ENCODE measurements at places on chromosomes 12 and 14. TPM values are rescaled to one million over a fixed set of nuclear protein-coding genes. Genes with fewer than 3 reads are reported as not detected.

DNA sequence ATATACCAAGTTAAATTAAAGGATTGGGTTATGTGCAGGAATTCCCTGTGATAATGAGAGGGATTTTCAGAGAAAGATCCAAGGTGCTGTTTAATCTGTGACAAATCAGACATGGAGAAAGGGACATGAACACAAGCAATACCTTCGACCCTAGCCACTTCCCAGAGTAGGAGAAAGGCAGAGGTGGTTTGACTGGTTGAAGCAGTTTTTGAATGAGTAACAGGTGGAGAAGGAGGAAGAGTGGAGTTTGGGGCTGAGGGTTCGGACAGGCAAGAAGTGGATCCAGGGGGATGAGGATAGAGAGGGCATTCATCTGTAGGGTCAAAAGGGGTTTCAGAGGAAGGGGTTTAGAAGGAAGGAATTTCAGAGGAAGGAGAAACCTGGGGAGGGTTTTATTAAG lies 27.4 kb upstream of the A2M start:
- no peak for DNase-seq

- no peak for DNase-seq
Measured at GRCh38 chr14:35747379-35747778, 61.7 kb downstream of the RALGAPA1 start.

The RGS6 gene
- 26.0 TPM for total RNA-seq

DNA sequence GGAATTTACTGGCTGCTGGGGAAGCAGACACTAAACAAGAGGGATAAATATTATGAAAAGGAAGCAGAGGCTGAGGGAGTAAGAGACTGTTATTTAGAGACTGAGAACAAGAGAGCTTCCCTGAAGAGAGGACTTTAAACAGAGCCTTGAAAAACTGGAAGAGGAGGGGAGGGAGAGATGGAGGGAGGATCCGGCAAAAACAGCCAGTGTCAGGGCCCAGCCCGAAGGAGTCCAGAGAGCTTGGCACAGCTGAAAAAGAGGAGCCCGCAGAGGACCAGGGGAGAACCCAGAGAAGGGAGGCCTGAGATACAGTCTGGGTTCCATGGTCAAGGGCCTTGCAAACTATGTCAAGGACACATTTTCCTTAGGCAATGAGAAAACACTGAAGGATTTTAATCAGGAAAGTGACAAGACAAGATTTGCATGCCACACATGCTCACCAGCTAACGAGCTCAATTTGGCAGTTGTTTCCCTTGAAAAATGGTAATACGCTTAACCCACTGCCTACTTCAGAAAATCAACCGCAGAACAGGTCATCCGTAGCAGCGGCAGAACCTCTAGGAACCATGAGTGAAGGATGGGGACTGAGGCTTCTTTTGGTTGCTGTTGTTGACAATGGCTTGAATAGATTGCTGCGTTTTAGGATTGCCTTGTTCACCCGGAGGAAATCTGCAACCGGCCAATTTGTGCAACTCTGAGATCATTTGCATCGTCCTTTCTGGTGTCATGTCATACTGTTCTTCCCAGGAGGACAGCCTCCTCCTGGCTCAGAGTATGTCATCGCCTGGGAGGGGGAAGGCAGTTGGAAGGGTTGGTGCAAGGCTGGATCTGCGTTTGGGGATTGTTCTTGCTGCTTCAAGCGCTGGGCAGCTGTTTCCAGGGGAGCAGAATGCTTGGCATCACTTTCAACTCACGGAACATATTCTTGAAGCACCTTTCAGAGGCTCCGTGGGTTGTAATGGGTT lies 108.2 kb downstream of the PRMT8 start:
- DNase-seq, result no peak

GRCh38 chr14:75626863-75627262 lies 33.8 kb downstream of the ERG28 start:
- no peak for DNase-seq

DNA sequence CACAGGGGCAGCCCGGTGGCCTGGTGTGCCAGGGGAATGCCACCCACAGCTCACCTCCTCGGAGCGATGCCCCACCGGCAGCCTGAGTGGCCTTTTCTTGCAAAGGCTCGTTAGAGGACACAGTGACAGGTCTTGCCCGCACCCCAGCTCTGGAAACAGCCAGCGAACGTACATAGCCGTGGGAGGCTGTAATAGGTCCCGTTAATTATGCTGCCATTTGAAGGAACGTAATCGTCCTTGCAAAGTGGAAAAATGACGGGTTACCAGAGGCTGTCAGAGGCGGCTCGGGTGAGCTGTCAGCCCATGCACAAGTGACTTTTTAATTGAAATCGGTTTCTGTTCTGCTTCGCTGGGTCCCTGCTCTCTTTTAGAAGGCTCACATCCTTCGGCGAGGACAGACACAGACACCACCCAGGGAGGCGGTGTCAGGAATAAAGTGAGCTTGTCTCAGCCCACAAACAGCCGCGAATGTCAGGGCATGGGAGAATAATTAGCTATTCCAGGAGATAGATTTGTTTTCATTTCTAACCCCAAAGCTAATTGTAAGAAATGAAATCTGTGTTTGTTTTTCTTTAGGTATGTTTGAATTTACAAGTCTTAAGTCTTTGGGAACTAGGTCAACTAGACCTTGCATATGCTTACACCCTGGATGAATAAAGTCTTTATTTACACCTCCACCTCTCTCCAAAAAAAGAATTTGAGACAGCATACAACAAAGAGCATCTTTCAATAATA lies 77.2 kb upstream of the RFLNA start:
- no peak for DNase-seq

GRCh38 chr12:104384141-104384880 lies 72.4 kb upstream of the CHST11 start:
- no peak for DNase-seq

DNA sequence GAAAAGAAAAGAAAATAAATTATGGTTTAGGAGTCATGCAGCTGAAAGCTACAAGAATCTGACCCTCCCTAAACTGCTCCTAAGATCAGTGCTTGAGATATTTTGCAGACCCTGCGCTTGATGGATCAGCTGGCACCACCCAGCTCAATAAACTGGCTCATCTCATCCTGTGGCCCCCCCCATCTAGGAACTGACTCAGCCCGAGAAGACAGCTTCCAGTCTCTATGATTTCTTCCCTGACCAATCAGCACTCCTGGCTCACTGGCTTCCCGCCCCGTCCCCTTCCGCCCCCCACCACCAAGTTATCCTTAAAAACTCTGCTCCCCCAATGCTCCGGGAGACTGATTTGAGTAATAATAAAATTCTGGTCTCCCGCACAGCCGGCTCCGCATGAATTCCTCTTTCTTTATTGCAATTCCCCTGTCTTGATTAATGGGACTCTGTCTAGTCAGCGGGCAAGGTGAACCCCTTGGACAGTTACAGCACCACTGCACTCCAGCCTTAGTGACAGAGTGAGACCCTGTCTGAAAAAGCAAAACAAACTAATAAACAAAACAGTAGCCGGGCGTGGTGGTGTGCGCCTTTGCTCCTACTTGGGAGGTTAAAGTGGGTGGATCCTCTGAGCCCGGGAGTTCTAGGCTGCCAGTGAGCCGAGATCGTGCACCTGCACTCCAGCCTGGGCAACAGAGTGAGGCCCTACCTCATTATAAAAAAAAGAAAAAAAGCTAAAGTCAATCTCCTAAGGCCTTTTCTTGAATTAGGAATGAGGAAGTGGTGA lies 24.5 kb upstream of the SPTLC2 start:
- no peak for DNase-seq

The HOXC4 gene
- not detected for total RNA-seq

GRCh38 chr14:31955936-31956579 lies 121.0 kb upstream of the ARHGAP5 start:
- no peak for DNase-seq

DNA sequence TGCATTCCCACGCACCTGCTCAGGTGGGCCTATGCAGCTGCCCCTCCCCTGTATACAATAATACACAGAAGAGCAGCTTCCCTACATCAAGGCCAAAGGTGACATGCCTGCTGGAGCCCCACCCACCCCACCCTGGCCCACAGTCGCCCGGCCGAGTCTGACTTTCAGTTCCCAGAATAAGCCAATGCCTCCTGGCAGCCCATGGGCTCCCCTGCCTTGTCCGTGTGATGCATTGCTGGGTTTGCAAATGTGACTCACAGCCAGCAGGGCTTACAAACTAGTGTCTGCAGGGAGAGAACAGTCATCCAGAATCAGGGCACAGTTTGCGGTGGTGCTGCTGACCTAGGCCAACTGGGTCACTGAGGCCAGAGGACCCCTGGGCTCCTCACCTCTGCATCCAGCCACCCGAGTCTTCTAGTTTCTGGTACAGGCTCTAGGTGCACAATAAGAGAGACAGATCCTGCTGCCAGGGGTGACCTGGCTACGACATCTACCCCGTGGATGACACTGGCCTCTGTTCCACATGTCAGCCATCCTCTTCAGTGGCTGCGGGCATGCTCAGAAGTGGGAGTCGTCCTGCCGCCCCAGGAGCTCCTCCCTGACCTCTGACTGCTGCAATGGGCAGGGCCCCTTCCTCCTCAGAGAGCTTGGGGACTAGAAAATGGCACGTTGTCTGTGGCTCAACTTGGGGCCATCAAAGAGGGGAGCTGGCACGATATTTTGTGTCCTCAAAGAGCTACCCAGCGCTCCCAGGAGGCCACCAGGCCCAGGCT lies 84.5 kb downstream of the CHGA start:
- DNase-seq, result peak; percentile 60

DNA sequence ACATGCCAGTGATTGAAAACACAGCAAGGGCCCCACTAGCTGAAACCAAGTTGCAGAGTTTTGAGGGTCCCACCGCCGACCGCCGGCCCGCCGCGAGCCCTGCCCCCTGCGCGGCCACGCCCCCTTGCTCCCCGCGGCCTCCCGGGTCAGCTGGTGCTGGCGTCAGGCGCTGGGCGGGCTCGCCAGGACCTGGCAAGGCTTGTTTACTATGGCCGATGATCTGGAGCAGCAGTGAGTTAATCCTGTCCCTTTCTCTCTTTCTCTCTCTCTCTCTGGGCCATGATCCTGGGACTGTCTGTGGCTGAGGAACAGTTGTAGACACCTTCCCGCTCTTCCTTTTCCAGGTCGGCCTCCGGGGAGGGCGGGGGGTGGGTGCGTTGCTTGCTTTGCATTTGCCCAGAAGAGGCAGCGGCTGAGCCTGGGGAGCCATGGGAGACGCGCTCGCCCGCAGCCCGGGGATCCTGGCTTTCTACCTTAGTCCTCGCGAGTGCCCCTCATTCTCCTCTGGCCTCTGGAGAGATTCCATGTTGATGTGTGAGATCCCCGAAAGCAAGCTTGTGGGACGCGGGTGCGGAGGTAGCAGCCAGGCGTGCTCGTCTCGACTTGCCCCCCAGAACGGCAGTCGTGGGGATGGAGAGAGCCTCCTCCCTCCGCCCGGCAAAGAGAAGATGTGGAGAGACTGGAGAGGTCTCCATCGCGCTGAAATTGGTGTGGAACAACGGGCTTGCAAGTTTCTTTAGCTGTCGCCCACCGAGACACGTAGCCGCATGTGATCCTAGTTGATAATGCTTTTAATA lies at the start of gene ABHD4:
Gene ABHD4, plus strand, starts transcription at position 202 of the 797 bp plus-strand sequence. Its CDS starts 7 bp downstream, at position 209.
- peak; percentile 92 for DNase-seq

- DNase-seq, result no peak
Measured at GRCh38 chr12:67701121-67701520, 52.6 kb downstream of the DYRK2 start.

GRCh38 chr14:39241637-39242036 lies 7.9 kb downstream of the MIA2 start:
- DNase-seq, result no peak

DNA sequence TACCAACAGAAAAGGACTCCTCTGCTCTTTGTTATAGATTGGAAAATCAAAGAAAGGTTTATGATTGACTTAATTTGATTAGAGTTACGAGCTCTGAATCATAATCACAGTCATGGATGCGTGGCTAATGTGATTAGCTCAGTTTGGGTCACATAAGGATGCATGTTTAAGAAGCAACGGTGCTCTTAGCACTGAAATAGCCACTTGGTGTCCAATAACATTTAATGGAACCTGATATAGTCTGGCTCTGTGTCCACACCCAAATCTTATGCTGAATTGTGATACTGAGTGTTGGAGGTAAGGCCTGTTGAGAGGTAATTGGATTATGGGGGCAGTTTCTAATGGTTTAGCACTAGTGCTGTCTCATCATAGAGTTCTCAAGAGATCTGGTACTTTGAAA lies 501.6 kb downstream of the SLC6A15 start:
- no peak for DNase-seq

The NRIP2 gene
- total RNA-seq, result 1.1 TPM

DNA sequence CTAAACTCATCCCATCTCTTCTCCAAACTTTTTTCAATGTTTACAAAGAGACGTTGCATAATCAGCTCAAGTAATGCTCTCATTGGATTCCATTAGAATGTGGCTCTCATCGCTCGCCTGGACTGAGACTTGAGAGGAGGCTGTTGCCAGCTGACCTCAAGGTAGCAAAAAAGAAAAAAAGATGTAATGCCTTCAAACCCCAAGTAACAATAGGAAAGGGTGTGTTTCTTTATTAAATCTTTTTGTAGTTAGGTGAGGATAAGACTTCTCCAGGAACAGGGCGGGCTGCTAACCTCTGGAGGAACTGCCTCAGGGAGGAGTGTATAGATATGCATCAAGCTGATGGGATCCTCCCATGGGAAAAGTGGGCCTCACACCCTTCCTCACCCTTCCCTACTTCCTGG lies 956 bp upstream of the PTHLH start:
- DNase-seq, result no peak
